ENCODE measurements at places on chromosomes 7 and 10.

DNA sequence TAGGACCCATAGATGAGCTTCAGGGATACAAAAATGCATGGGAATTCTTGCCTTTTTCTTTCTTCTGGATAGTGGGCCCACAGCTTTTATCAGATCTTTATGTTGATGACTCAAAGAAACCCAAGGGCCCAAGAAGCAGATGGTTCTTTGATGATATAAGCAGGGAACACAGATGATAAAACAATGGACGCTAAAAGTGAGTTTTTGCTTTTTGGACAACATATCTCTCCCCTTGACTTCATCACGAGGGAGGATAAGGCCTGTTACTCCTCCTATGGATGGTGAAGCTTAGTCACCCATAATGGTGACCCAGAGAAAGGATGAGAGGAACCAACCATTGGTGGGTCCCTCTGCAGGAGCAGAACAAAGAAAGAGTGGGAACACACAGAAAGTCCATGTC, 6.5 kb upstream of the OGA start:
- DNase-seq, result no peak

DNA sequence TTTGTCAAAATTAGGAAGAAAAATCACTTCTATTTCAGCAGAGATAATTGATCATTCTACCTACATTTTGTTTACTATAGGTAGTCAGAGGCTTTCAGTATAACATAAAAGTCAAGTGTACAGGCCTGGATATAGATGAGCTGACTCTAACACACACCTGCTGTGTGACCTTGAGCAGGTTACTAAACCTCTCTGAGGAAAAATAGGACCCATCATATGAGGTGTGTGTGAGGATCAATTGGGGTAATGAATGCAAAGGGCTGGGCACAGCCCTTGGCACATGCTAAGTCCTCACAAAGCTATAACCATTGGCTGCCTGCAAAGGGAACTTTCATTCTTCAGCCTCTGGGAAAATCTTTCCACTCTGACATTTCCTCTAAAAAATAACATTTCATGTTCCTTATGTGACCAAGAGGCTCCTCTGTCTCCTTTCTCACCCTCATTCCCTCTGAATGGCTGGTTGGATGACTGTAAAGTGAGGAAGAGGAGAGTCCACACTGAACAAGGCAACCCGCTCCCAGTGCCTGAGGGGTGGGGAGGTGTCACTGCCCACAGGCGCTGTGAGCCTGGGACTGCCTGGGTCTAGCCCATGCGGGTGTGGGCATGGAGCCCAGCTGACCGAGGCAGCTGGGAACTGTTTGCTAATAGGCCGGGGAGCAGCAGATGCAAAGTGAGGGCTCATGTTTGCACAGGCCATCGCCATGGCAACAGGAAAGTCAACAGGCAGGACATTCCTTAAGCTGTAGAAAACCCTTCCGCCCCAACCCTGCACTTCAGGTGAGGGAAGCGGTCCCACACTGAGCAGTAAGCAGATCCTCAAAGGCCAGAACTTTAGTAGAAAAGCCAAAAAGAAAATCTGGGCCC, 36.8 kb downstream of the MYOF start:
- DNase-seq, result no peak

GRCh38 chr10:124117833-124118232, 24.4 kb upstream of the CHST15 start:
- no peak for DNase-seq

DNA sequence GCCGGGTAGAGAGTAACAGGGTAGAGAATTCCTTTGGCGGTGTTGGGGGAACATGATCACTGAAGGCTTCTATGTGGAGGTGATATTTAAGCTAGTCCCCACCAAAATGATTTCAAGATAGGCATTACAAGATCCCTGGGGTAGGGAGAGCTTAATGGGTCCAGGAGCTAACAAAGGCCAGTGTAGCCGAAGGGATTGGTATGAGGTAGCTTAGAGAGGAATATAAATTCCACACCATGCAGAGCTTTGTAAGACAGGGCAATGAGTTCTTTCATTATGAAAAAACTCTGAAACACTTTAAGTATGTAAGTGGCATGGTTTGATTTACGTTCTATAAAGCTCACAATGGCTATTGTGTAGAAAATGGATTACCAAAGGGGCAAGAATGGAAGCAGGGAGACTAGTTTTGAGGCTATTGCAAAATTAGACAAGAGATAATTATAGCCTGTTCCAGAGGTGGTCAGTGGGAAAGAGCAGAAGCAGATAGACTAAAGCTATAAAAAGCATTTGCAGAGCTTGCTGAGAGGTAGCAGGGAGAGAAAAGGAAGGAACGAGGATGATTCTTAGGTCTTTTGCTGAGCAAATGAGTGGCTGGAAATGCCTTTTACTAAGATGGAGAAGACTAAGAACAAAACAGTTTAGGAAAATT, 119.7 kb upstream of the SLC25A13 start:
- DNase-seq, result no peak

- DNase-seq, result no peak
Observed at GRCh38 chr7:38198366-38198765, 20.3 kb downstream of the STARD3NL start.

GRCh38 chr10:12050528-12050927, 7.9 kb upstream of the UPF2 start:
- DNase-seq, result no peak

DNA sequence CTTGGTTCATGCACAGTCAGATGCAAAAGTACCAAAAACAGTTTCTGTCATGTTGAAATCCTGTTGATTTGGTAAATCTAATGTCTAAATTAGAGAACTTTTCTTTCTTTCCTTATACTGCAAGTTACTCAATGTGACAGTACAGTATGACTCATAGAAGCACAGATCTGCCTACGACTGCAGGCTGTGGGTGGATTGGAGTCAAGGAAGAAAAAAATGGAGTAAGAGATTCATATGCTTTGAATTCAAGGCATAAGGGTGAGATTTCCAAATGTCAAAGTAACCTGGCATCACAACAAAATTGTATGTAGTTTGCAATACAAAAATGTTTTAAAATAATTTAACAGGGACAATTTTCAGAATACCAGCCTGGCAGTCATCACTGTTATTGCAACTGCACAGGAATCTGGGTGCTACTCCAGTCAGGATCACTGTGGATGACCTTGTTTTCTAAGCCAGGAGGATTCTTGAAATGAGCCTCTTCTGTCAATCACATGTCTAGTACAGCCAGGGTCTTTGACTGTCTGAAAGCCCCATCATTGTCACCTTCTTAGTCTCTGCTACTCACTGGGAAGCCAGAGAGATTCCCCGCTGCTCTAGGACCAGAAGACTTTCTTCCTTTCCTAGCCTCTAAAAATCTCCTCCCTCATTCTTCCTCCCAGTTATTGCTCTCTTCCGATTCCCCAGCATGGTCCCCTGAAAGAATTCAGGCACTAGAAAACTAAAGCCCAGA, 83.6 kb downstream of the CD36 start:
- DNase-seq, result no peak

- no peak for DNase-seq
Observed at GRCh38 chr10:26112532-26112931, 104.0 kb upstream of the GAD2 start.

GRCh38 chr10:106947643-106948042, 216.9 kb downstream of the SORCS1 start:
- no peak for DNase-seq

GRCh38 chr7:99868246-99868645, 8.6 kb downstream of the OR2AE1 start:
- DNase-seq, result no peak

DNA sequence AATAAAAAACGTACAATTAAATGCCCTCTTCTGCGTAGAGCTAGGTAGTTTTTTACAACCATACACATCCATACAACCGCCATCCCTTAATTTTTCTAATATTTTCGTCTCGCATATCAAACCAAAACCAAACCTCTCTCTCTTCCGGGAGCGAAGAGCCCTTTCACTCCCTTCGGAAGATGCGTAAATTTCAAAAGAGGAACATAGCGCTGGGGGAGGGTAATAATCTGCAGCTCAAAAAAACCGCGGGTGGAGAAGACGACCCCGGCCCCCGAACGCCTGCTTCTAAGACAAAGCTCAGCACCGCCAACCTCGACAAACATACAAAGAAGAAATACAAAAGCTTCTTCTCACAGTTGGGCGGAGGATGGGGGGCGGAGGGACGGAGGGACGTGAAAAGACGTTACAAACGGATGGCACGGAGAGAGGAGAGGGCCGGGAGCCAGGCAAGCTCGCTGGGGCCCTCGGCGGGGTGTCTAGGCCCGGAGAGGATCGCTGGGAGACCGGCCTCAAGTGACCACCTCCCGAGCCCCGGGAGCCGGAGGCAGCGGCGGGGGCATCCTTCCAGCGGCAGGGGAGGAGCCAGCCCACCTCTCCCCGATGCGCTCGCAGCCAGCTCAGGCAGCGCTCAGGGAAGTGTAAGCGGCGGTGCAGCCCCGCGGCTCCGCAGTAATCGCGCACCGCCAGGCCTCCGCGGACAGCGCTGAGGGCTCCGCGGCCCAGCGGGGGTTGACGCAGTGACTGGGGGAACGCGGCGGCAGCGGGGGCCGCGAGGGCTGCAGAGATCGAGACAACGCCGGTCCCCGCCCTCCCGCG, 851 bp downstream of the MKRN1 start:
- peak; percentile 1 for DNase-seq

DNA sequence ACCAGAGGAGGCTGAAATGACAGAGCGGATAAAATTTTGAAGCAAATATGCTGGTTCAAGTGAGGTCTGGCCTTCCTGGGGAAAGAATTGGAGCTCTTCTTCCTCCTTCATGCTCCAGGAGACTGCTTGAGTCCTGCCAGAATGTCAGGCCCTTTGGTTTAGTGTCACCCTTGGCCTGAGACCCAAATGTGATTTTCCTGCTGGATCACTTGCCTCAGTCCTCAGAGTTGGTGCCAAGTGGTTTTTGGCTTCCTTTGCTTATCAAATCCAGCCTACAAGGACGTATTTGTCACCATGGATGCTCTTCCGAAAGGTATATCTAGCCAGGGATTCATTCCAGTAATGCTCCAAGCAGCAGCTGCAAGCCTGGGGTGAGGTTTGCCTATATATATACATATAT, 118.4 kb downstream of the PLPP4 start:
- no peak for DNase-seq

DNA sequence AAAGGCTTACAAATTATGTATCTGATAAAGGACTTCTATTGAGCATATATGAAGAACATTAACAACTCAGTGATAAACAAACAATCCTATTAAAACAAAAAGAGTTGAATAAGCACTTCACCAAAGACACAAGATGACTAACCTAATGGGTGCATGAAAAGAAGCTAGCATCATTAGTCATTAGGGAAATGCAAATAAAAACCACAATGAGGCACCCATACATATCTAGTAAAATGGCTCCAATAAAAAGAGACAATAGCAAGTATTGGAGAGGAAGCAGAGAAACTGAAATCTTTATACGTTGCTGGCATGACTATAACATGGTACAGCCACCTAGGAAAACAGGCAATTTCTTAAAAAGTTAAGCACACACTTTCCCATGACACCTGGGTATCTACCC, 77.6 kb upstream of the ZMIZ1 start:
- DNase-seq, result no peak

DNA sequence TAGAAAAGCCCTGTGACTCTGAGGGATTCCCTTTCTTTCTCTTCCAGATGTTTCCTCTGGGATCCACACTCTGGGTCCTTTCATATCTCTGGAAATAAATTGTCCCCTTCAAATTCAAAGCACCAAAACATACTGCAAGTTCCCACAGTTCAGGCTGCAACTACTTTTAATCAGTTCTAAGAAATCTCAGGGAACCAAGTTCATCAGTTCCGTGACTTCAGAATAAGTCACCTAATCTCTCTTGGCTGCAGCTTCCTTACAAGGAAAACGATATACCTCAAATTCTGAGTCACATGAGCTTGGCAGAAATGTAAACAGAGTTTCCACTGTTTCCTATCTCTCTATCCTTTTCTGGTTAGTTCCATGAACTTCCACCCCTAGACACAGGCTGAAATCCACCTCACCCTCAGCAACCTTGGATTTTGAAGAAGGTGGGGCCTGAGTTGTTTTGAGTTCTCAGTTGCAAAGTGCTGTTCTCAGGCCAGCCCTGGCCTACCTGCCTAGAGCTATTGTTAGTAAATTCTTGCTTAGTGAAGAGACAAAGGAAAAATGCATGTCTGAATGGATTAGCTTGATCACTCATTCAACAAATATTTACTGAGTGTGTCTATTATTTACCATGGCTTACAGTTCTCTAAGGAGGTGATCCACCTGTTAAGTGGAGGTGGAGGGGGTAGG, 59.3 kb upstream of the IL6 start:
- DNase-seq, result no peak

GRCh38 chr7:155624412-155624811, 20.0 kb upstream of the RBM33 start:
- DNase-seq, result no peak

- DNase-seq, result no peak
Observed at GRCh38 chr7:51142741-51143385, 173.7 kb downstream of the COBL start.

All from activated T-helper 9 cell treated with anti-CD3 and anti-CD28 coated beads, Interleukin-2, amount 50 U/mL, for 16 hours (primary cell).